ENCODE measurements at places on chromosomes 11 and 22. TPM values are rescaled to one million over a fixed set of nuclear protein-coding genes. Genes with fewer than 3 reads are reported as not detected.

The LRRC75B gene
- total RNA-seq, result 5.9 TPM

The RASSF10 gene
- not detected for total RNA-seq

The TECTA gene
- not detected for total RNA-seq

The KDM4E gene
- not detected for total RNA-seq

The KCNC1 gene
- not detected for total RNA-seq

The MIOX gene
- 0.35 TPM for total RNA-seq

Data from MG63 (cell line).